ENCODE measurements at places on chromosomes 2 and 18.
A peak's percentile ranks its signal among the peaks of the same experiment; 100 is the strongest.

DNA sequence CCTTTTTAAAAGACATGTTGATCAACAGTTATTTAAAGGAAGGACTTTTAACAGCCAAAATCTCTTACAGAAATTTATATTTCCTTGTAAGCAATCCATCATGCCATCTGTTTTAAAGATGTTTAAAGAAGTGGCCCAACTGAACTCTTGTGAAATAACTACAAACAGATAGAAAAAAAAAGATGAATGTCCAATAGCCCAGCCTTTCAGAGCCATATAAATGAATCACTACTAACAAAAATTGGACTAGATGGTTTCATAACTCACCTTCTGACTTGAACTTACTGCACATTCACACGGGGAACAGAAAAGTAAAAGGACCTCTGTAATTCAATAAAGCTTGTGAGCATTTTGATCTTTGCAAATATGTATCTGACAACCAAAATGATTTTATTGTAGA, 319.0 kb upstream of the CHAC2 start:
- DNase-seq: no peak

- no peak for DNase-seq
Observed at GRCh38 chr2:196985511-196986183, 59.1 kb upstream of the PGAP1 start.

DNA sequence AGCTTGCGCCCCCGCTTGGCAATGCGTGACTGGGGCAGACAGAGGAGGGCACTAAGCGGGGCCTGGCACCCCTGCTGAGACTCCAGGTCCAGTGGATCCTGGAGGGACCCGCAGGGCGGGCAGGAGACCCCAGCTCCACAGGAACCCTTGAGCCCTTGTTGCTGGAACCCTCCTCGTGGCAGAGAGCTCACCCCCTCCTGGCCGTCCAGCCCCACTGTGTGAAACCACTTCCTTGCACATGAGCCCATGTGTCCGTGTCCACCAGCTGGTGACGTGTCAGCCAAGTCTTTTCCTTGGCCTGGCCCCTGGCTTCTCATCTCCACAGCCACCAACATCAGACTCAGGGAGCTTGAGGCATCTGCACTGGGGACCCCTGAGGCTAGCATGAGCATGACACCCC, 38.0 kb downstream of the BIN1 start:
- no peak for DNase-seq

- DNase-seq: no peak
Observed at GRCh38 chr2:88628571-88628939, 1.3 kb upstream of the EIF2AK3 start.

DNA sequence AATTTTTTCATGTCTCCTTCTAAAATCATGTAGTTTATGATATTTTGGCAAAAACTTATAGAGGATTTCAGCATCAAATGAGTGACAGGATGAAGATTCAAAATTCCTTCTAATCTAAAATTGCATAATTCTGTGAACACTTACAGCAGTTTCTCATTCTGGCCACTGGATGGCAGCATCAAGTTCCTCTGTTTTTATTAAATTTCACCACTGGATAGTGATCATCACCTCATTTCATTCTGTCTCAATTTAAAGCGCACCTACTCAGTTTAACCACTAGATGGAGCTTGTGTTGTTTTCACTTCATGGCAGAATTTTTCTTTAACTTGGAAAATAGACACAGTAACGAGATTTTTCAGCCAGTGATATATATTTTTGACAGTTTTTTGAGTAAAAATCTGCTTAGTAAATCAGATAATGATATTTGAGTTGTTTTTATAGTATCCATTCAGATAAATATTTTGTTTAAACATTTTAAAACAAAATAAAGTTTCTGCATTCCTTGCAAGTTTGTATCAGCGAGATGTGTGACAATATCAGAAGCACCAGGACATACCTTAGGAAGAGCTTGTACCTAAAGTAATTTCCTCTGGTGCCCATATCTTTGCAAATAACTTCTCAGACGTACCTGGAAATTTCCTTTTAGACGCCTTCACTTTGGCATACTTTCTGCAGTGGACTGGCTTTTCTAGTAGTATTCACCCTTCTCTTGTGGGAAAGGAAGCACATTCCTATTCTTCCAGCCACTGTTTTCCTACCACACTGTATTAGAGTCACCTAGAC, 94.7 kb upstream of the ARHGAP15 start:
- DNase-seq: peak; percentile 15

GRCh38 chr2:55966401-55967118, 43.0 kb upstream of the EFEMP1 start:
- DNase-seq: no peak

GRCh38 chr2:52390651-52391050, 1358.7 kb upstream of the NRXN1 start:
- no peak for DNase-seq

DNA sequence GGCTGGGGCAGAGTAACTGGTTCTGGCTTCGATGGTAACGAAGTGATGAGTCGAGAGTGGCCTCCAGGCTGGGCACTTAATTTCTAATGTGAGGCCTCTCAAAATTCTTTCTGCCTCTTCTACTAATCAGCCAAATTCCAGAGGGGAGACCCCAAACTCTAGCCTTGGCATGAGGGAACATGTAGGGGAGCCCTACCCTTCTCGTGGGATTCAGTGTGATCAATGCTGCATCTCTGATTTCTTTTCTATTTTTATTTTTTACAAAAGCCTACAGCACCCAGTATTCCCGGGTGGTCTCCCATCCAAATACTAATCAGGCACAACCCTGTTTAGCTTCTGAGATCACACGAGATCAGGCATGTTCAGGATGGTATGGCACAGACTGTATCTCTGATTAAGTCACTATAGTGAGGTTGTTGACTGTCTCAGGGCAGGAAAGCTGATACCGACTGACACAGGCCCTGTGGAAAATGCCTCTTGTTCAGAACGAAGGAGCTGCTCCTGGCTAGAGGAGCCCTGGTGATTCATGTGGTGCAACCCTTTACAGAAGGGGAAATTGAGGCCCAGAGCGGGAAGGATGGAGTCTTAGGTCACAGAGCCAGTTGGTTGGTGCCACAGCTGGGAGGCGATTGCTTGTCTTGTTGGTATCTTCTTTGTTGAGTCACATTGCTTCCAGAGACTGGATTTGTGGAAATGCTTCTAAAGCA, 126.3 kb upstream of the HS6ST1 start:
- DNase-seq: no peak

GRCh38 chr18:7174344-7175095, 56.4 kb upstream of the LRRC30 start:
- no peak for DNase-seq
